ENCODE measurements at places on chromosomes 3 and 15.
A peak's percentile ranks its signal among the peaks of the same experiment; 100 is the strongest.

GRCh38 chr15:43376017-43376705 lies 5.3 kb downstream of the TUBGCP4 start:
- DNase-seq = no peak

DNA sequence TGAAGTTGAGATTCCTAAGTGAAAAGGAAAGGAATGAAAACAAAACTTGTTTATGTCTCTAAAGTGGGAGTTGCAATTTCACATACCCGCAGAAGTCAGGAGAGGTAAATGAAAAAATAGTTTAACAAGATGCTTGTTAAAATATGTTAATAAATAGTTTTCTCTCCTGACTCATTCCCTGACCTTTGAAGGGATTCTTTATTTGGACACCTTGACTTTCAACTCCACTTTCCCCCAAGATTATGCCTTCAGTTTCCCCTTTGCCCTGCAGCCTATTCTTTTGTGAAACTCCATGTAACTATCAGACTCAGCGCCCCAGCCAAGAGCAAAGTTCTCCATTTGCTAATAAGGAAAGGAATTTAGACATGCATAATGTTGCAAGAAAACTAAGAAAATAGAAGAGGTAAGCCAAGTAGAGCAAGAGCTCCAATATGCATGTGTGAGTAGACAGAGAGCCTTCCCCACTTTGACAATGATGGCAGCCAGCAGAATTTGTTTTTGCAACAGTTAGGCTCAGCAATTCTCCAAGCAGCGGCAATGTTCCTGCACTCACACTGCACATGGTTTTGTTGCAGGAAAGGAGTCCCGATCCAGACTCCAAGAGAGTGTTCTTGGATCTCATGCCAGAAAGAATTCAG lies 61.2 kb downstream of the CD200 start:
- DNase-seq = no peak

- DNase-seq = no peak
Observed at GRCh38 chr15:96037584-96037983, 292.9 kb upstream of the NR2F2 start.

- DNase-seq = no peak
Observed at GRCh38 chr15:31171731-31172130, 70.2 kb upstream of the TRPM1 start.

- DNase-seq = no peak
Observed at GRCh38 chr3:119945291-119945690, 149.0 kb downstream of the GSK3B start.

DNA sequence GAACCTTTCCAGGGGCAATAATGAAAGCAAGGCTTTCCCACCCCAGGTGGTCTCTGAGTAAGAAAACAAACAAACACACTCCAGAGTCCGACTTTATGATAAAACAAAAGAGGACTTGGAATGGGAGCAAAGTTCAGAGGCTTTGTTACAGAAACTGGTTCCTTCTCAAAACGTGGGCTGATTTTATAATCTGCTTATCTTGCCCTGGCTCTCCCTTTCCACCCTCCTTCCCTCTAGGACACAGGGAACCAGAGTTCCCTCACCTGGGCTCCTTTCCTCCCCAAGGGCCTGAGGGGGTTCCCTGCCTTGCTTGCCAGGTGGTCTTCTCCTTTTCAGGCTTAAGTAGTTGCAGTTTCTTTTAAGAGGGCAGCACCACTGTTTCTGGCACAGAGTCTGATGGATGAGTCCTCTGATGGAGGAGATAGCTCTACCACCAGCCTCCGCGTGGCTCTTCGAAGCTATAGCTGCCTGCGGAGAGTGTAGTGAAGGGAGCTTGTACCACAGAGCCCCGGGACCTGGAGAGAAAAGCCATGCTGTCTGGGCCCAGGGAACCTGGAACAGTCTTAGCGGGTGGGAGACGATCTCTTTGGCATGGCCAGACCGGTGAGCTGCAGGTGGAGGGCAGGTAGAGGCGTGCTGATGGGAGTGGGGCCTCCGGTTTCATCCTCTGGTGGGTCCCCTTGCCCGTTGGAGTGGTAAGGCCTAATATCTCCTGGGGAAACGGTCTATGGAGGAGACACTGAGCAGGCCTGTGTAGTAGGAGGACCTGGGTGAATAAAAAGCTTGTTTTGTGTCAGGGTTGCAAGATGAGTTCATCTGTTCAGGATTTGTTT lies 68.7 kb downstream of the SMAD6 start:
- no peak for DNase-seq

DNA sequence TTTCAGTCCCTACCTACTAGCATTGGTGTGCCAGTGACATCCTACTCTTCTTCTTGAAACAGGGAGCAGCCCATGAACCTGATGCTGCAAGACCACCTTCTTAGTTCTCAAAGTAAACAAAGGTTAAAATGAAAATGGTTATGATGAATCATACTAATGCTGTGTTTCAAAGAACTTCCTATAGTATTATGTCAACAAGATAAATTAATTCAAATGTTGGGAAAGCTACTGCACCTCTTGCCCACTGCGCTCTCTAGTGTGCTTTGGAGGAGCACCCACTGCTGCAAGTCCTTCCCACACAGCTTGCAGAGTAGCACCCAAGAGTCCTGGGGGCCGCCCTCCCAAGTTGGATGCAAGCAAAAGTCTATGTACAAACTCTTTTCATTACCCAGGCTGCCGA lies 81.1 kb downstream of the CD200R1L start:
- no peak for DNase-seq

DNA sequence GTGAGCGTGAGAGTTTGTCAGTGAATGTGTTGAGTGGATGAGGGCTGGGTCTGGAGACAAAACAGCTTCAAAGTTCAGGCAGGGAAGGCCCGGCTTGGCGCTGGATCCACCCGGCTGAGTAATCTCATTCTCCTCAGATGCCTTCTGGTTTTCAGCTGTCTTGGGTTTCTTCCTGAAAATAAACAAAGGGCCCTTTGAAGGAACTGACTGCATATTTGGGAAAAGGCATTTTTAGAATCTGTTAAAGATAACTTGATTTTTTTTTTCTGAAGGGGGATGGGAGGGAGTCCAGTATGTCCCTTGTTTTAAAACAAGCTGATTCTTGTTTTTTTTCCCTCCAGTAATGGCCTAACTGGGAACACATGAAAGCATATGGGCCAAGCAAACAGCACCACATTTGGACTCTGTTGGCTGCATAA lies 86.4 kb downstream of the TIGIT start:
- DNase-seq = peak; percentile 73

GRCh38 chr3:128784232-128784631 lies 58.2 kb downstream of the RAB7A start:
- DNase-seq = no peak

- no peak for DNase-seq
Observed at GRCh38 chr3:85054579-85054978, 95.8 kb downstream of the CADM2 start.

- no peak for DNase-seq
Observed at GRCh38 chr3:96961576-96961975, 147.2 kb downstream of the EPHA6 start.

Measured in lung (tissue), 17 donors.